RKO (cell line): ENCODE measurements at places on chromosomes 16 and 17.

DNA sequence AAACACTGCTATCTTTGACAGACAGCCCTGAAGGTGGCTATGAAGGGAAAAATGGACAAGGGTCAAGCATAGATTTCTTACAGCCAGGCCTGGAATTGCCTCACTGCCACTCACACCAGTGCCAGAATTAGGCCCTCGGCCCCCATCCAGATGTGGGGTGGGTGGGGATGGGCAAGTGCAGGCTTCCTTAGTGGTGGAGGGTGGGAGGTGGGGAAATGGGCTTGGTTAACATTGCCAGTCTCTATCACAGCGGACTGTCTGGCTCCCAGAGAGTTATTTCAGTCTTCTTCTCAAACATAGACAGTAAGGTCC is 24.9 kb downstream of the B9D1 start:
- DNase-seq: no peak

GRCh38 chr17:79070266-79070880 is 4.3 kb upstream of the ENGASE start:
- DNase-seq: no peak

DNA sequence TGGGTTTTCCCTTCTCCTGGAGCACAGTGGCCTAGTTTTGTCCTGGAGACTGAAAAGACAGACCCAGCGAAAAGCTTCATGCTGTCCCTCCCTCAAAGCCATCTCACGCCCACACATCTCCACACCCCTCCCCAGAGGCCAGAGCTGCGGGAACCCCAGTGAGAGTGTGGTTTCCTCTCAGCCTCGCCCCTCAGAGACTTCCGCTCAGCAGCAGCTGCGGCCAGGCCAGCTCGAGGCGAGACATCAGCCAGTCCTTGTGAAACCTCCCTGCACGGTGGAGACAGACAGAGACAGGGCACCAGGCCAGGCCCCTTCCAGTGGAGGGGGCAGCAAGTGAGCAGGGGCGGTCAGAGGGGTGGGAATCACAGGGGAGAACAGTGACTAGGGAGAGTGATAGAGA is 77.0 kb upstream of the TNRC6C start:
- no peak for DNase-seq

DNA sequence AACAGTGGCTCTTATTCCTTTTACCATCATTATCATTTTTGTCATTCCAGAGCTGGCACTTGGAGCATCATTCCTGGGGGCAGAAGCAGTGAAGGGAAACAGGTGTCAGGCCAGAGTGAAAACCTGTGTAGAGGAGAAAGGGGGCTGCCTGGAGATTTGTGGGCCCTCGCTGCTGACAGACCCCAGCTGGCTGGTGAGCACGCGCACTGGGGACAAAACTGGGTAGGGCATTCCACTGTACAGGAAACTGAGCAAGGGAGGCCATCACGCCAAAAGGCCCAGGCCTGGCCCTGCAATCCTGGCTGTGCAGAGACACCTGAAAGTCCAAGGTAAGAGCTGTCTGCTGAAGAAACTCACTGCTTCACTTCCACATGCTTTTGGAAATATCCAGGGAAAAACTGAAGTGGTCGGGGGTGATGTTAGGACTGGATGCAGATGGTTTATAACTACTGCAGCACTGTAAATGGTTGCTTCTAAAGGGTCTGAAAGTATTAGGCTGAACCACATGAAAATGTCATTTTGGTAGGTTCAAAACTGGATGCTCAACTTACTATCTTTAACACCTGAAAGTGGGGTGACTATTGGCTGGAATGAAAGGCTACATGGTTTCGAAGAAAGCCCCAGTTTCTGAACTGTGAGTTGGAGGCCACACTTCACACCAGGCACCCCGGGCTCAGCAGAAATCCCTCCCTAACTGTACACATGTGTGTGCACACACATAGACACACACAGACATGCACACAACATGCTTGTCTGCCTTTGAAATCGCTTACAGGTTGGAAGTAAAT is 225.0 kb downstream of the C16orf78 start:
- DNase-seq: no peak

- DNase-seq: no peak
Observed at GRCh38 chr16:57137043-57137442, 44.7 kb downstream of the CPNE2 start.

DNA sequence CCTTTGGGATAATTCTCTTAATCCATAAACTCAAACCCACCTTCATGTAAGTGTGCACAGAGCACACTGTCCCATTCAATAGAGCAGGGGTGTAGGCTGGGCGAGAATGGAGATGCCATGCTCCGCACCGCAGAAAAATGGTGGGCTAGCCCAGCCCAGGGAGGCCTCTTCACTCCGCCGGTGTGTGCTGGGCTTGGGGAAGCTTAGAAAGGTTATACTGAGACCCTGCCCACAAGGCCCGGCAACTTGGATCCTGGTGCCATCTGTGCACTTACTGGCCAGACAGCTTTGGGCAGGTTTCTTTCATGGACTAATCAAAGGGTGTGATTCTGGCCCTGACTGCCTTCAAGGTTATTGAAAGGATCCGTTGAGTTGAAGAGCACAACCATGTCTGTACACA is 3.7 kb upstream of the STAT5A start:
- DNase-seq: no peak
